ENCODE measurements at places on chromosomes 12 and 14. TPM values are rescaled to one million over a fixed set of nuclear protein-coding genes. Genes with fewer than 3 reads are reported as not detected.

DNA sequence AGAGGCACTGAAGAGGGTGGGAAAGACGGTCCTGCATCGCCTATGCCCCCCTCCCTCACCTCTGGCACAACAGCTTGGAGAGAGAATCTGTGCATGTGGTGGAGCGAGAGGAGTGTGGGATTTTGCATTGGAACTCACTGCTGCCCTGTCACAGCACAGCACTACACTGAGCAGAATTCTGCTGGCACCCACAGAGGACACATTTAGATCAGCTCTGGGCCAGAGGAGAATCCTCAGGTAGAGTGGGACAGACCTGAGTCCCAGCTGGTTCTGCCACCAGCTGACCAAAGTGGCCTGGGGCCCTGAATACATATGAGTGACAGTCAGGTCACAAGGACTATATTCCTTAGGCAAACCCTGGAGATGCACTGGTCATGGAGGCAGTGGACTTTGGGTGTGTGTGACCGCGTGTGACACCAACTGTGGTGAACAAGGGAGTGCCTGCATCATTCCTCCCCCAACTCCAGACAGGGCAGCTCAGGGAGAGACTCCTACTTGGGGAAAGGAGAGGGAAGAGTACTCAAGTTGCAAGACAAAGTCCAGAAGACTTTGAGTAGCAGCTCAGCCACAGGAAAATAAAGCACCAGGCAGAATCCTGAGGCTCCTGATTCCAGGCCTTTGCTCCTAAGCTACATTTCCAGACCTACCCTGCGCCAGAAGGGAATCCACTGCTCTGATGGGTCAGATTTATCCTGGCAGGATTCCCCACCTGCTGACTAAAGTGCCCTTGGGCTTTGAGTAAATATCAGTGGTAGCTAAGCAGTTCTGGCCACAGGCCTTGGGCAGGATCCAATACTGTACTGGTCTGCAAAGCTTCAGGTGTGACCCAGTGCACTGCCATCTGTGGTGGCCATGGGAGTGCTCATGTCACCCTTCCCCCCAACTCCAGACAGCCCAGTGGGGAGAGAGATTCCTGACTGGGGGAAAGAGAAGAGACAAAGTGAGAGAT lies 10.6 kb upstream of the ACOT1 start:
- no peak overlapping the region for H3K4me3 ChIP-seq
- no peaks in the 10 kb centered on the region for H3K27me3 ChIP-seq
- H3K27ac ChIP-seq: no peak overlapping the region

DNA sequence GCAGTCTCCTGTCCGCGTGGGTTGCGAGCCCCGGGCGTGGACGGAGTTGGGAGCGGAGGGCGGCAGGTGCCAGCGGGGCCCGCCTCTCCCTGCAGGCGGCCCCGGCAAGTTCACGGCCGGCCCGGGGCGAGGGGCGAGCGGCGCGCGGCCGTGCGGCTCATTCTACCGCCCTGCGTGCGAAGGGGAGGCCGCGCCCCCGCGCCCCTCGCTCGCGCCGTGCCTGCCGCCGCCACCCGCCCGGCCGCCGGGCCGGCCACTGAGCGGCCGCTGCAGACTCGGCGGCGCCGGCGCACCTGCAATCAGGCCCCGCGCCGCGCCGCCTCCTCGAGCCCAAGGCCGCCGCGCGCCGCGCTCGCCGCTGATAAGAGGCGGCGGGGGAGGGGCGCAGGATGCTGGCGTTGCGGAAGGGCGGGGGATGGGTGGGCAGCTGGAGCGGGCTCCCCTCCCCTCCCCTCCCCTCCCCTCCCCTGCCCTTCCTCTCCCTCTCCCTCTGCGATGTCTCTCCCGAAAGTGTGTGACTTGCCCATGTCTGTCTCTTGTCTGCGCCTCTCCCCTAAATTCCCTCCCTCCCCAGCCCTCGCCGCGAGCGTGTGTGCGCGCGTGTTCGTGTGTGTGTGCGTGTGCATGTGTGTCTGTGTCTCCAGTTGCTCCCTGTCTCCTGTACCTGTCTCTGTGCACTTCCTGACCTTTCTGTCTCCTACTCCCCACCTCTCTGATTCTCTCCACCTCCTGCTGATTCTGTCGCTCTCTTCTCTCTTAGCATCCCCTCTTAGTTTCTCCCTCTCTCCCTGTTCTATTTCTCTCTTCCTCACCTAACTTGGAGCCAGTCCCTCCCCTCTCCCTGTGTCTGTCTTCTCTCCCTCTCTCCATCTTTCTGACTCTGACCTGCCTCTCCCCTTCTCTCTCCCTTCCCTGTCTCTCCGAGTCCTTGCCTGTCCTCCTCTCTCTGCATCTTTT lies 768.1 kb upstream of the TBX3 start:
- DNase-seq: peak; percentile 68
- H3K36me3 ChIP-seq: no peaks in the 10 kb centered on the region
- H3K27ac ChIP-seq: no peak overlapping the region
- H3K4me3 ChIP-seq: peak overlapping the region; percentile 34

DNA sequence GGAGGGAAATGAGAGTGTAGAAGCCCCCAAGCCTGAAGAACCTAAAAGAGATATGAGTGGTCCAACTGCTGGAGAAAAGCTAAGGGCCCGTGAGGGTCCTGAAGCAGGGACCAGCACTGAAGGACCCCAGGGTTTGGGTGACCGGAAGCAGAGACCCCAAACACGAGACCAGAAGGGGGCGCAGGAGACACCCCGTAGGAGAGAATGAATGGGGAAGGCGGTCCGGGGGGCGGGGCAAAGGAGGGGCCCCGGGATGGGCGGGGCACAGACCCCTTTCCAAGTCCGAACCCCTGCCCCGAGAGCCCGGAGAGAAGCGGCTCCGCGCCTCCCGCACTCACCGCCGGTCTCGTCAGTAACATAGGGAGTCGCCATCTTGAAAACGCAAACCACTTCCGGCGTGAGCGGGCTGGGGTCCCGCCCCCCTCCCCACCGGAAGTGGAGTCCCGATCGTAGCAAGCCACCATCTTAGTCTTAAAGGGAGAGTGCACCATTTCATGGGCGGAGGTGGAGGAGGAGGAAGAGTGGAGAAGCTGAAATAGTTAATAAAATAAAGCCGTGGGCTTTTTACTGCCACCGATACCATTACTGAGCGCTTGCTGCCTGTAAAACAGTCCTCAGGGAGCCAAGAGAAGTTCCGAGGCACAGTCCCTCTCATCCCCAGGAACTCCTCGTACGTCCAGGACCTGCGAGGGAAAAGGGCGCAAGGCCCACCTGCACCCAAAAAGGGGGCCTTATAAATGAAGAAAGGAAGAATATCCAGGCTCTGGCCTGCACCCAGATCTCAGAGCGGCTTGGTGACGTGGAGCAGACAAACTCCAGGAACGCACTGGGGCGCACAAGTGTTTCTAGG lies 731 bp downstream of the PYM1 start:
- H3K4me1 ChIP-seq: peaks cover 38% of the 10 kb centered on the region
- peak overlapping the region; percentile 97 for H3K4me3 ChIP-seq
- no peaks in the 10 kb centered on the region for H3K27me3 ChIP-seq
- peaks cover 18% of the 10 kb centered on the region for H3K36me3 ChIP-seq
- peak overlapping the region; percentile 98 for H3K27ac ChIP-seq
- peak; percentile 92 for DNase-seq

- peak within 1 kb of the TSS; percentile 98 for H3K27ac ChIP-seq
- H3K4me1 ChIP-seq: peaks cover 15% of the 10 kb centered on the region
- peak within 1 kb of the TSS; percentile 89 for H3K4me3 ChIP-seq
- H3K27me3 ChIP-seq: no peaks in the 10 kb centered on the region
- H3K36me3 ChIP-seq: peaks cover 36% of the 10 kb centered on the region
Observed at GRCh38 chr12:122225683-122226365, at the start of gene DIABLO. Gene DIABLO, minus strand, starts transcription at chr12:122226052. Its CDS starts 38 bp downstream, at chr12:122226014.

- no peak for DNase-seq
- no peak overlapping the region for H3K4me3 ChIP-seq
- H3K36me3 ChIP-seq: no peaks in the 10 kb centered on the region
- H3K27ac ChIP-seq: no peak overlapping the region
- peaks cover 9% of the 10 kb centered on the region for H3K4me1 ChIP-seq
Observed at GRCh38 chr14:89377544-89377943, 39.5 kb downstream of the FOXN3 start.

DNA sequence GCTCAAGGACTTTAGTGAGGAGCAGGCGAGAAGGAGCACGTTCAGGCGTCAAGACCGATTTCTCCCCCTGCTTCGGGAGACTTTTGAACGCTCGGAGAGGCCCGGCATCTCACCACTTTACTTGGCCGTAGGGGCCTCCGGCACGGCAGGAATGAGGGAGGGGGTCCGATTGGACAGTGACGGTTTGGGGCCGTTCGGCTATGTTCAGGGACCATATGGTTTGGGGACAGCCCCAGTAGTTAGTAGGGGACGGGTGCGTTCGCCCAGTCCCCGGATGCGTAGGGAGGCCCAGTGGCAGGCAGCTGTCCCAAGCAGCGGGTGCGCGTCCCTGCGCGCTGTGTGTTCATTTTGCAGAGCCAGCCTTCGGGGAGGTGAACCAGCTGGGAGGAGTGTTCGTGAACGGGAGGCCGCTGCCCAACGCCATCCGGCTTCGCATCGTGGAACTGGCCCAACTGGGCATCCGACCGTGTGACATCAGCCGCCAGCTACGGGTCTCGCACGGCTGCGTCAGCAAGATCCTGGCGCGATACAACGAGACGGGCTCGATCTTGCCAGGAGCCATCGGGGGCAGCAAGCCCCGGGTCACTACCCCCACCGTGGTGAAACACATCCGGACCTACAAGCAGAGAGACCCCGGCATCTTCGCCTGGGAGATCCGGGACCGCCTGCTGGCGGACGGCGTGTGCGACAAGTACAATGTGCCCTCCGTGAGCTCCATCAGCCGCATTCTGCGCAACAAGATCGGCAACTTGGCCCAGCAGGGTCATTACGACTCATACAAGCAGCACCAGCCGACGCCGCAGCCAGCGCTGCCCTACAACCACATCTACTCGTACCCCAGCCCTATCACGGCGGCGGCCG lies 1.1 kb downstream of the PAX9 start:
- peak overlapping the region; percentile 32 for H3K4me3 ChIP-seq
- H3K27me3 ChIP-seq: peaks cover 98% of the 10 kb centered on the region
- H3K4me1 ChIP-seq: peaks cover 34% of the 10 kb centered on the region
- H3K27ac ChIP-seq: no peak overlapping the region
- DNase-seq: no peak

- no peaks in the 10 kb centered on the region for H3K4me1 ChIP-seq
- no peak overlapping the region for H3K4me3 ChIP-seq
- DNase-seq: no peak
- no peak overlapping the region for H3K27ac ChIP-seq
- peaks cover 5% of the 10 kb centered on the region for H3K27me3 ChIP-seq
Observed at GRCh38 chr14:100982353-100982752, 78.8 kb upstream of the RTL1 start.

- no peak for DNase-seq
- H3K4me3 ChIP-seq: no peak overlapping the region
- no peak overlapping the region for H3K27ac ChIP-seq
- H3K36me3 ChIP-seq: no peaks in the 10 kb centered on the region
- no peaks in the 10 kb centered on the region for H3K4me1 ChIP-seq
Observed at GRCh38 chr14:40053416-40053815, 621.2 kb upstream of the FBXO33 start.

GRCh38 chr12:9626291-9626690 lies 18.6 kb upstream of the KLRB1 start:
- H3K27ac ChIP-seq: no peak overlapping the region
- no peak for DNase-seq
- H3K4me1 ChIP-seq: no peaks in the 10 kb centered on the region
- no peak overlapping the region for H3K4me3 ChIP-seq
- no peaks in the 10 kb centered on the region for H3K27me3 ChIP-seq

- H3K27ac ChIP-seq: no peak overlapping the region
- H3K27me3 ChIP-seq: no peaks in the 10 kb centered on the region
- H3K4me1 ChIP-seq: no peaks in the 10 kb centered on the region
- H3K36me3 ChIP-seq: no peaks in the 10 kb centered on the region
Observed at GRCh38 chr14:72745991-72746980, 147.6 kb downstream of the DPF3 start.

DNA sequence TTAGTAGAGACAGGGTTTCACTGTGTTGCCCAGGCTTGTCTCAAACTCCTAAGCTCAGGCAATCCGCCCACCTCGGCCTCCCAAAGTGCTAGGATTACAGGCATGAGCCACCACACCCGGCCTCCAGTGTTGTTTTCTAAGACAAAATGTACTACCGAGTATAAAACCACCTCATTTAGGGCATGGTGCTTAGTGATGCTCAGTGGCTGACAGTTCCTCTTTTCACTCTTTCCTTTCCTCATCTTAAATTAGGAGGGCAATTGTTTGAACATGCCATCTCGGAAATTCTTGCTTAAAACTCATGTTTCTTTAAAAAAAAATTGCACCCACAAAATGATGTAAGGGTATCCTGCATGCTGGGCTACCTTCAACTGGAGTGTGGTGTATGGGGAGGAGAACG lies 89.0 kb downstream of the RFX4 start:
- peaks cover 51% of the 10 kb centered on the region for H3K27me3 ChIP-seq
- DNase-seq: no peak
- H3K4me3 ChIP-seq: no peak overlapping the region
- no peaks in the 10 kb centered on the region for H3K36me3 ChIP-seq
- no peaks in the 10 kb centered on the region for H3K4me1 ChIP-seq

- no peak overlapping the region for H3K27ac ChIP-seq
- no peak overlapping the region for H3K4me3 ChIP-seq
- no peaks in the 10 kb centered on the region for H3K27me3 ChIP-seq
- peaks cover 95% of the 10 kb centered on the region for H3K36me3 ChIP-seq
Observed at GRCh38 chr14:91477388-91477787, 32.7 kb downstream of the PPP4R3A start.

GRCh38 chr12:76698316-76698715 lies 65.6 kb upstream of the ZDHHC17 start:
- H3K36me3 ChIP-seq: no peaks in the 10 kb centered on the region
- no peaks in the 10 kb centered on the region for H3K27me3 ChIP-seq
- H3K4me3 ChIP-seq: no peak overlapping the region
- H3K4me1 ChIP-seq: no peaks in the 10 kb centered on the region
- no peak for DNase-seq

GRCh38 chr14:105926373-105927095 lies 400.2 kb downstream of the TMEM121 start:
- peaks cover 13% of the 10 kb centered on the region for H3K27me3 ChIP-seq
- peak; percentile 52 for DNase-seq
- H3K4me1 ChIP-seq: no peaks in the 10 kb centered on the region
- no peak overlapping the region for H3K4me3 ChIP-seq

DNA sequence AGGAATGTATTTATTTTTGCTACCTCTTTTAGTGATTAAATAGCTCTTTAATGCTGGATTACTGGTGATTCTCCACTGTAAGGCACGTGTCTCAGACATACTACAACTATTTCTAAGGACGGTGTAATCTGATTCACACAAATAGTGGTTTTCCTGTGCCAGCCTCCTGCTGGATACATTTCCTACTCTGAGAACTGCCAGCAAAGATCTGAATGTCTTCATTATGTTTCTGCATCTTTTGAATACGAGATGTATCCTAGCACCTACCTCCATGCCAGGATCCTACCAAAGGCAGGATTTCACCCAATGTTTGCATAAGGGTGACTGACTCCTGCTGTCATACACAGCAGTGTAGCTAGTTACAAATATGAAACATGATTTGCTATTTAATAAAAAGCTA lies 120.6 kb downstream of the PRICKLE1 start:
- peaks cover 8% of the 10 kb centered on the region for H3K4me1 ChIP-seq
- peaks cover 63% of the 10 kb centered on the region for H3K36me3 ChIP-seq
- DNase-seq: no peak
- H3K27ac ChIP-seq: no peak overlapping the region
- H3K4me3 ChIP-seq: peak overlapping the region; percentile 29

GRCh38 chr14:21039585-21040369 lies 2.4 kb upstream of the RNASE7 start:
- peak overlapping the region; percentile 64 for H3K27ac ChIP-seq
- no peaks in the 10 kb centered on the region for H3K27me3 ChIP-seq
- DNase-seq: no peak
- no peaks in the 10 kb centered on the region for H3K36me3 ChIP-seq
- H3K4me3 ChIP-seq: no peak overlapping the region

- H3K4me3 ChIP-seq: no peak overlapping the region
- H3K27ac ChIP-seq: no peak overlapping the region
- no peaks in the 10 kb centered on the region for H3K27me3 ChIP-seq
Observed at GRCh38 chr14:99169776-99170356, 102.1 kb downstream of the BCL11B start.

Gene SMCO2
- total RNA-seq: 0.38 TPM

Gene CCDC198
- total RNA-seq: not detected

Gene WNT1
- total RNA-seq: not detected
